ENCODE measurements at places on chromosomes 2 and 18. TPM values are rescaled to one million over a fixed set of nuclear protein-coding genes. Genes with fewer than 3 reads are reported as not detected.

Gene C2orf78
- not detected for total RNA-seq

Gene CRACDL
- total RNA-seq, result under 0.01 TPM

Gene COX5B
- total RNA-seq, result 476 TPM

Gene VWC2L
- total RNA-seq, result not detected

Gene GREB1L
- total RNA-seq, result 11.2 TPM

Gene LINC00305
- total RNA-seq, result not detected

Gene GCG
- total RNA-seq, result not detected

Gene GEN1
- total RNA-seq, result 1.8 TPM

Gene SCG2
- 0.47 TPM for total RNA-seq

Gene ARHGAP15
- total RNA-seq, result not detected

Gene ELMOD3
- 10.0 TPM for total RNA-seq

Gene GATA6
- total RNA-seq, result 89.5 TPM

Data from pericardium fibroblast (primary cell).